Fibroblast of skin of back (primary cell): ENCODE measurements at places on chromosomes 7 and 10.
A peak's percentile ranks its signal among the peaks of the same experiment; 100 is the strongest.

GRCh38 chr7:158256091-158256816, 331.4 kb downstream of the PTPRN2 start:
- DNase-seq = no peak

GRCh38 chr10:97778452-97779302, 6.9 kb upstream of the SFRP5 start:
- no peak for DNase-seq

GRCh38 chr7:140229591-140230515, 53.1 kb upstream of the KDM7A start:
- no peak for DNase-seq

DNA sequence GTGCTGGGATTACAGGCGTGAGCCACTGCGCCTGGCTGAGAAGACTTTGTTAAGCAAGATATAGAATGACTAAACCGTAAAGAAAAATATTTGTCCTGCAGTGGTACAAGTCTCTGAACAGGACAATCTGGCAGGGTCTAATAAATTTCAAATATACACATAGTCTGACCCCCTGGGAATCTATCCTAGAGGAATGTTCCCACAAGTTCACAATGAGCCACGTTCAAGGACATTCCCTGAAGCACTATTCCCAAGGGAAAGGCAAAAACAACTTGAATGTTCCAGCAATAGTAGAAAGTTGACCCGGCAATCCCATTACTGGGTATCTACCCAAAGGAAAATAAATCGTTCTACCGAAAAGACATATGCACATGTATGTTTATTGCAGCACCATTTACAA, 82.0 kb downstream of the HIP1 start:
- DNase-seq = peak; percentile 74

- peak; percentile 84 for DNase-seq
Observed at GRCh38 chr10:113679463-113680189, at the start of gene CASP7. CASP7 (plus strand) TSS chr10:113679912; CDS start chr10:113697494, 17,582 bp downstream.

DNA sequence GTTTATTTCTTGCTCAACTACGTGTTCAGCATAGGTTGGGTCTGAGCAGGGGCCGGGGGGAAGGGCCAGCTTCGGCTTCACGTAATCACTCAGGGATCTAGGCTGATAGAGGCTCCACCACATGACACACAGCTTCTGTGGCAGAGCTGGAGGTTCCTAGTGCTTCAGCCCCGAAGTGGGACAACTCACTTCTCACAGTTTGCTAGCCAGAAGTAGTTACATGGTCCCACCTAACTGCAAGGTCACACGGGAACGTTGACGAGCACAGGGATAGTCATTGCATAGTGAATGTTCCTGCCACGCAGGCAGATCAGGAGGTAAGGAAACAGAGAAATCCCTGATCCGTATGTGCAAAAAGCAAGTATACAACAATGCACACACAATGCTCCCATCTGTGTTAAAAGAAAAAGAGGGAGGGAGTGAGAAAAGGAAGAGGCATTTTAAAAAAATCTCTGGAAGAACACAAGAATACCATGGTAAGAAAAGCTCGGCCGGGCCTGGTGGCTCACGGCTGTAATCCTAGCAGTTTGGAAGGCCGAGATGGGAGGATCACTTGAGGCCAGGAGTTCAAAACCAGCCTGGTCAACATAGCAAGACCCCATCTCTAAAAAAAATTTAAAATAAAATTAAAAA, 16.9 kb downstream of the SMURF1 start:
- DNase-seq = peak; percentile 48

DNA sequence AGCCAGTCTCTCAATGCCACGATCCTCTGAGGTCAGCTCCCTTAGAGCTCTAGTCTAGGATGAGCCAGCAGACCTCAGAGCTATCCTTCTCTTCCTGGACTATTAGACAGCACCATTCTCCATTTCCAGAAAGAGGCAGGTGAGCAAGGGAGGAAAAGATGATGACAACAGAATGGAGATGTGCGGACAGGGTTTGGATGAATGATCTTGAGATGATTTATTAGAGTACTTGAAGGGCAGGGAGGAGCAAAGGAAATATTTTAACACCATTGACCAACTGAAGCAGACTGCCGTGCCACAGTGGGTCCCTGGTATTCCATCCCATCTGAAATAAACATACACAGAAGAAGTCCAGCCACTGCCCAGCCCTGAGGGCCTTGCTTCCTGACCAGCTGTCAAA, 94.3 kb downstream of the CFAP58 start:
- DNase-seq = no peak

GRCh38 chr10:91286572-91286971, 66.1 kb downstream of the PCGF5 start:
- no peak for DNase-seq

DNA sequence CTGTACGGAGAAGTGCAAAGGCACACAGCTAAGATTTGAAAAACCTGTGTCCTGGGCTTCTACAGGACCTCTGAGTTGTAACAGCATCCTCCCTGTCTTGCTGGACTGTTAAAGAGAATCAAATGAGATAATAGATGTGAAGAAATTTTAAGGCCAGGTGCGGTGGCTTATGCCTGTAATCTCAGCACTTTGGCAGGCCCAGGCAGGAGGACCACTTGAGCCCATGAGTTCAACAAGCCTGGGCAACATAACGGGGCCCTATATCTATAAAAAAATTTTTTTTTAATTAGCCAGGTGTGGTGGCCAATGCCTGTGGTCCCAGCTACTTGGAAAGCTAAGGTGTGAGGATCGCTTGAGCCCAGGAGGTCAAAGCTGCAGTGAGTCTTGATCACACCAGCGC, 2.9 kb upstream of the ARHGAP21 start:
- DNase-seq = no peak

DNA sequence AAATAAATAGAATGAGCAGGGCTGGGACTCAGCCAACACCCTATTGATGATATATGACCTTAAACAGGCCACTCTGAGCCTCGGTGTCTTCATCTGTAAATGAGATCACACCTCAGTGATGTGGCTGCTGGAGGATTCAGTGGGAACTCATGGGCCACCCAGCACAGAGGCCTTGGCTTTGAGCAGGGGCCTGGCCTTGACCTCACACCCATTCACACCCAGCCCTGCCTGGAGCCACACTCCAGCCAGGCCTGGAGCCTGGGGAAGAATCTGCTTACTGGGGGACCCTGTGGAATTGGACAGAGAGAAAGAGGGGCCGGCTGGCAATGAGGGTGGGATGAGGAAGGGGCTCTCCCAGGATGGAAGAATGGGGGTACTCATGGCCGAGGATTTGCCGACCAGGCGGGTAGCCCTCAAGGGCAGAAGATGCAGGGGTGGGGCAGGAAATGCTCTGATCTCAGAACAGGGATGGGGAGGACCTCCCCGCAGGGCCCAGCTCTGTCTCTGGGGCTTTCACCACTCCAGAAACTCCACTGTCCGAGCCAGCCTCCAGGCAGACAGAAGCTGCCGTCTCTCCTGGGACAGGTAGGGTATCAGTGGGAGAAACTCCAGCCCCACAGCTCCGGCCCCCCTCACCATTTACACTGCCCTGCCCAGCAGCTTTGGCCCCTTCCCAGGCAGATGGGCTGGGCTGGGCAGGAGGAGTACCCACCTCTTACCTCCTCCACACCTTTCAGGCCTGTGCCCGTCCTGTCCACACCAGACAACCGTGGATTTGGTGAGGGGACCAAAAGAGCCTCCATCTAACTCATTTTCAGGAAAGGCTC, 81.9 kb downstream of the RGS10 start:
- DNase-seq = no peak

DNA sequence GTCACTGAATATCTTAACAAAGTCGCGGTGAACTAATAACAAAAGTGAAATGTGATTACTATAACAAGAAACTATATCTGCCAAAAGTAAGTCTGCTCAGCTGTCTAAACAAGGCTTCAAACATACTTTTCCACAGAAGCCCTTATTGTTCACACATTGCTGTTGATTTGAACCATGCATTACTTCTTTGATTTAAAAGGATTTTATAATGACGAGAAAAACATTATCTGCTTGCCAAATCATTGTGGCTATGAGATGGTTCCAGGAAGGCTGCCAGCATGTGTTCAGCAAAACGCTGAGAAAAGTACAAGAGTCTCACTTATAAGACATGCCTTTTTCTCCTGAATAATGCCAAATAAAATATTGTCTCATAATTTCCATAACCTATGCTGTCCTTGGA, 24.4 kb downstream of the RNF133 start:
- DNase-seq = peak; percentile 44

DNA sequence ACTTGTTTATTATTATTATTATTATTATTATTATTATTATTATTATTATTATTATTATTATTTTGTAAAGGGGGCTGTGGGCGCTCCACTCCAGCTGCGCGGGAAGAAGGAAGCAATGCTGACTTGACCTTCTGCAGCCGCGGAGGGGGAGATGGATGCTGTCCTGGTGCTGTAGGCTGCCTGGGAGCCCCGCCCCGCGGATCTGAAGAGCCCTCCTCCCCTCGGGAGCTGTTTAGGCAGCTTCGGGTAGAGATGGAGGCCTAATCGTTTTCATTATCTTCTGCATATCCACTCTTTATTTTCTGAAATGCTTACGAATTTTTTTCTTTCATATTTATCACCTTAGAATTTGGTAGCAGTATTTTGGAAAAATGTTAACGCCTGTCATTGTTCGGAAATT, 101.2 kb upstream of the KLF6 start:
- peak; percentile 60 for DNase-seq

GRCh38 chr10:80599424-80599847, 61.7 kb downstream of the SH2D4B start:
- DNase-seq = peak; percentile 49

- DNase-seq = no peak
Observed at GRCh38 chr10:73875139-73875475, 752 bp upstream of the CAMK2G start.

- no peak for DNase-seq
Observed at GRCh38 chr7:83658126-83658525, 9.2 kb upstream of the SEMA3E start.

- DNase-seq = peak; percentile 39
Observed at GRCh38 chr7:24812305-24812945, 55.2 kb upstream of the GSDME start.
